ENCODE measurements at places on chromosomes 6 and 20. TPM values are rescaled to one million over a fixed set of nuclear protein-coding genes. Genes with fewer than 3 reads are reported as not detected.

Gene TRAPPC3L
- total RNA-seq, result not detected

Gene RAET1L
- total RNA-seq, result not detected

Gene DAAM2
- total RNA-seq, result 19.3 TPM

Gene IRF4
- not detected for total RNA-seq

Gene SPATS1
- total RNA-seq, result not detected

Gene MMP24
- total RNA-seq, result 0.23 TPM

Gene PBOV1
- total RNA-seq, result not detected

Gene NOTCH4
- total RNA-seq, result 0.82 TPM

Gene HLA-DQB1
- total RNA-seq, result not detected

Gene EEF1A2
- total RNA-seq, result 0.47 TPM

Gene TCP11
- total RNA-seq, result not detected

All from smooth muscle cell of the coronary artery (primary cell).